NCI-H446 (cell line): ENCODE measurements at places on chromosomes 16 and 17.

DNA sequence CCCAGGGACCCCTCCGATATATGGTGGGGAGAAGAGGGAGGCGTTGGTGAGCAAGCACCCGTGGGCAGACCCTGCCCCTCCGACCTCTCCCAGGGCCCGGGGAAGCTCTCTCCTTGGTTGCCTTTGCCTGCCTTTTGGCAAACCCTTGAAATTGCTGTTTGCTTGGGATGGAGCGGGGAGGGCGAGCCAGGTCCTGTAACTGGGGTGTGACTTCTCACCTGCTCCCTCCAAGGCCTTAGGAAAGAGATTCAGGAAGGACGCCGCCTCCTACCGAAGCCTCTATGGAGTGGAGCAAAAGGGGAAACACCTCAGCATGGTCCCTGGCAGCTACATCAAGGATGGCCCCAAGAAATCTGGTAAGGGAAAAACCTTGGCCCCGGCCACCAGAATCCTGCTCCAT, 4.6 kb downstream of the C16orf78 start:
- DNase-seq = no peak

DNA sequence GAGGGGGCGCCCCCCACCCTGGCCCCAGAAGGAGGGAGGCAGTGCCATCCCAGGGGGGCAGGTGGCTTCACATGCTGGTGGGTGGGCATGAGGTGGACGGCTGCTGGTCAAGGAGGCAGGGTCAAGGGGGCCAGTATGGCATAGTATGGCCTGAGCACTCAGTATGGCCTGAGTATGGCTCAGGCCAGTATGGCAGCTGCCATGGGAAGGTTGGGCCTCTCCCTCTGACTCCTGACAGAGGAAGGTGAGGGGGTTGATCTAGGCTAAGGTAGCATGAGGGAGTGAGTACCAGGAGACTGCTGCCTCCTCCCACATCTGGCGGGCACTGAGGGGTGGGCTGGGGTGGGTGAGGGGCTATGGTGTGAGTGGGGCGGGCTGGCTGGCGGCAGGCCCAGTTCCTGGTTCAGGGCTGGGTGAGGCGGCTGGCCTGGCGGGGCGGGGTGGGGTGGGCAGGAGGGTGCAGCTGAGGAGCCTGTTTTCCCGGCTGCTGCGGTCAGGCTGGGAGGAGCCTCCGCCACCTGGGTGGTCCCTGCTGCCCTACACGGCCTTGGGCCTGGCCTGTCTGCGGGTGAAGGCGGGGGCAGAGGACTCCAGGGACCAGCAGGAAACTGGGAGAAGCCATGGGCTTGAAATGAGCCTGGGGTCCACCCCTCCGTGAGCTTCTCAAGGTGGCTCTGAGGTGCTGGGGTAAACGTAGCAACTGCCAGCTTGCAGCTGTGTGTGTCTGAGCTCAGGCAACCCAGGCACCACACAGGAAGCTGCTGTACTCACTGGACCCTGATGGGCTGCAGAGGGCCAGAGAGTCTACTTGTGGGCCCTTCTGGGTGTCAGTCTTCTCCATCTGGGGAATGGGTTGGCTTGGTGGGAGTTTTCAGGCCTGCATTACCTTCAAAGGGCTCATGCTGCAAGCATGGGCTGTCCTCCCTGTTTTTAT, 57.0 kb downstream of the RAI1 start:
- DNase-seq = no peak

- no peak for DNase-seq
Measured at GRCh38 chr17:77619326-77619725, 339.2 kb upstream of the TNRC6C start.

DNA sequence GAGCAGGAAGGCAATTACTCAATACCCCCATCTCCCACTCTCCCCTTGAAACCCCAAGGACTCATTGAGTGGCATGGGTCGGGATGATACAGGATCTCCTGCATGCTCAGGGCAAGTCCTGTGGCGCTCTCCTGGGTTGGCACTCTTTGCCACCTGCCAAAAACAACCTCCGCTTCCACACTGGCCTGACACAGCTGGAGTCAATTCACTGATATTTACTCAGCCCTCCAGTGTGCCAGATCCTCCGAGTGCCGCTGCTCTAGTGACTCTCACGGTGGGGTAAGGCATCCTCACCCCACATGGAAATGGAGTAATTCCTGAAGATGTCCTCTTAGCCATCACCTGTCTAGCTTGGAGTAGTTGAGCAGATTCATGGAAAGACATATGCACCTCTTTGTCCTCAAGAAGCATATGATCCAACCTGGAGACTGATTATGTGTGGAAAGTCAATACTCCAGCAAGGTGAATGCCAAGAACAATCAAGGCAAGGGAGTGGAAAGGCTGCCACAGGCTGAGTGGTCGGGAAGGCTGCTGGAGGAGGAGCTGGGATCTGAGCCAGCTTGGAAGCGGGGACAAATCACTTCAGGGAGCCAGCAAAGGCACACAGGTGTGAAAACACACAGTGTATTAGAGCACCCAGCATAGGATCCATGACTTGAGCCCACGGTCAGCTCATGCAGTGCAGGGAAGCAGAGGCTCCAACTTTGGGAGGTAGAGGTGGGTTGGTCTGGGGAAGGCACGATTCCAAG, 12.6 kb upstream of the GOSR2 start:
- no peak for DNase-seq

DNA sequence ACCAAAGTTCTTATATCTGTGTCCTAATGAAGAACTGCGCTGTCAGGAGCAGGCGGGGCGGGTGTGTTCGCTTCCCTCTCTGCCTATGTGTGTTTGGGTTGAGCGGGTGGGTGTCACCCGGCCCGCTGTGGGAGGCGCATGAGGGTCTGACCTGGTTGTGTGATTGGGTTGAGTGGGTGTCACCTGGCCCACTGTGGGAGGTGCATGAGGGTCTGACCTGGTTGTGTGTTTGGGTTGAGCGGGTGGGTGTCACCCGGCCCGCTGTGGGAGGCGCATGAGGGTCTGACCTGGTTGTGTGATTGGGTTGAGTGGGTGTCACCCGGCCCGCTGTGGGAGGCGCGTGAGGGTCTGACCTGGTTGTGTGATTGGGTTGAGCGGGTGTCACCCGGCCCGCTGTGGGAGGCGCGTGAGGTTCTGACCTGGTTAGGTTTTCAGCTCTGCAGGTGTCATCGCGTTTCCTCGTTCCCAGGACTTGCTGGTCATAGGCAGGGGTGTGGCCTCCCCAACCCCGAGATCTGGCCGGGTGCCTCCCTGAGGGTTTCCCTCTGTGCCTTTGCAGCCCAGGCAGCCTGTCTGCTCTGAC, 69.6 kb upstream of the ZNF750 start:
- no peak for DNase-seq

- no peak for DNase-seq
Measured at GRCh38 chr17:38748892-38749222, 721 bp upstream of the PCGF2 start.

DNA sequence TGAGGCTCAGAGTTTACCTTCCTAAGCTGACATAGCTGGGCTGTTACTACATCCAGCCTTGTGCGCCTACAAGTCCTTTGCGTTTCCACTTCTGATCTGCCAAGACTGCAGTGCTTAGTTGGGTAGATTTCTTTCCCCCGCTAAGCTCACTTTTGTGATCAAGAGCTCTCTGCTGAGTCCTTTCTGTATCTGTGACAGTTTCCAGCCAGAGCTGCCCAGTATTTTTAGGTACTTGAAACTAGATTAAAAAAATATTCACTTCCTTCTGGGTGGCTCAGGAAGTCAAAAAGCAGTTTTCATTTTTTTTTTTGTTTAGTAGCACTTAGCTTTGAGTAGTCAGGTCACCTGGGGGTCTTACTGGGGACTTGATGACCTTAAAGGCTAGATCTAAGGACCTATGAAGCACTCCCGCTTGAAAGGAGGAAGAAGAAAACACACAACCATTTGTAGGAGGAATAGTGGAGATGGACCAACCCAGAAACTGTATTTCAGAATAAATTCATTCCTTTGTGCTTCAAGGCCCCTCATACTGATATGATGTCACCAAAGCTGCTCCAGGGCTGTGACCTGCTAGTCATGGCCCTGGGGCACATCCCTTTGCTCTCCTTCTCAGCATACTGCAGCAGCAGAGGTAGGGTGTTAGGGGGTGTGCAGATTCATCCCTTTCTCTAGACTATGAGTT, 75.6 kb upstream of the HNF1B start:
- no peak for DNase-seq

GRCh38 chr16:87960296-87960695, 9.1 kb downstream of the BANP start:
- no peak for DNase-seq

- DNase-seq = no peak
Measured at GRCh38 chr17:38852771-38853291, 690 bp downstream of the RPL23 start.

DNA sequence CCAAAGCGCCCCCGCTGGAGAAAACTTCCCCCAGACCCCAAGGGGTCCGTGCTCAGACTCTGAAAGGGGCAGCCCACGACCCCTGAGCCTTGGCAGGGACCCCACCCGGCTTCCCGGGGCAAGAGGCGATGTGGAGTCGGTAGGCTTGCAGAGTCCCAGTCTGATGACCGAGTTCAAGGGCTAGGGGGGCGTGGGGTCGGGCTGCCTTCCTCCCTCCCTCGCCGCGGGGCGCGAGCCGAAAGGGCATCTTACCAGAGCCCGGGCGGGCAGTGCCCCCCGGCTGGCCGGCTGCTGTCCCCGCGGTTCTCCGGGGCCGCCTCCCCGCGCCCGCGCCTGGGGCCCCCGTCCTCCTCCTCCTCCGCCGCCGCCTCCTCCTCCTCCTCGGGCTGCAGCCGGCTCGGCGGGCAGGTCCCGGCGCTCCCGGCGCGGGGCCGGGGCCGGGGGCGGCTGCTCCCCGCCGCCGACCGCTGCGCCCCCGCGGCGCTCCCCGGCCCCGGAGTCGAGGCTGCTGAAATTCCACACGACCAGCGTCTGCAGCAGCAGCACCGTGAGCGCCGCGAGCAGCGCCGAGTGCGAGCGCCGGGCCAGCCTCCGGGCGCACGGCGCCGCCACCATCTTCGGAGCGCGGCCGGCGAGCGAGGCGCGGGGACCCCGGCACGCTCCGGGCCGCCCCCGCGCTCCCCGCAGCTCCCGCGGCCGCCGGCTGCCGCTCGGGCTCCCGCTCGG, 415 bp downstream of the XYLT1 start:
- DNase-seq = no peak

DNA sequence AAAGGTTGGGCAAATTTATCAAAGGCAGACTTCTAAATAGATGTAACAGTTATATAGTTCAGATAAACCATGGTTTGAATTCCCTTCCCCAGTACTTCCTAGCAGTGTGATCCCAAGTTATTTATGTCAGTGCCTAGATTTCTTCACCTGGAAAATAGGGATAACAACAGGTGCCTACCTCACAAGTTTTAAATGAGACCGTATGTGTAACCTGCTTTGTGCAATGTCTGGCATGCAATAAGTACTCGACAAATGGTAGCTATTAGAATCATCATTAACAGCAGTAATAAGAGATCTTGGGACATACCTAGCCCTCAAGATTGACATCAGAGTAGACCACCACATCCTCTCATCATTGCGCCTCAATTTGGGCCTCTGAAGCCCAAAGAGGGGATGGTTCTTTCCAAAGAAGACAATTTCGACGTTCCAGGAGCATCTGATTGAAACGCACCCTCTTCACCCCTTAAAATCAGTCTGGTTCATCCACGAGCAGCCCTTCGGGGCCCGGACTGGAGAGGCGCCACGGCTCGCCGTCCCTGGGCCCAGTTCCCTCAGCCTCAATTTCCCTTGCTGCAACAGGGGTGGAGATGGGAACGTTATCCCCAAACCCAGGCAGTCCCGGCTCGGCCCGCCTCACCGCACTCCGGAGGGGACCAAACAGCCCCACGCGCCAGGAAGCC, 541 bp downstream of the ACACA start:
- no peak for DNase-seq
